Liver (tissue), 10 donors: ENCODE measurements at places on chromosomes 7 and 10. TPM values are rescaled to one million over a fixed set of nuclear protein-coding genes. Genes with fewer than 3 reads are reported as not detected.

- DNase-seq = peak; percentile 95
- H3K27ac ChIP-seq = peak within 1 kb of the TSS; percentile 78
- no peaks in the 10 kb centered on the region for H3K36me3 ChIP-seq
- no peaks in the 10 kb centered on the region for H3K27me3 ChIP-seq
- H3K4me3 ChIP-seq = peak within 1 kb of the TSS; percentile 69
Observed at GRCh38 chr10:987870-988666, at the start of gene GTPBP4. Gene GTPBP4, plus strand, starts transcription at chr10:988434. Its CDS starts 46 bp downstream, at chr10:988480.

DNA sequence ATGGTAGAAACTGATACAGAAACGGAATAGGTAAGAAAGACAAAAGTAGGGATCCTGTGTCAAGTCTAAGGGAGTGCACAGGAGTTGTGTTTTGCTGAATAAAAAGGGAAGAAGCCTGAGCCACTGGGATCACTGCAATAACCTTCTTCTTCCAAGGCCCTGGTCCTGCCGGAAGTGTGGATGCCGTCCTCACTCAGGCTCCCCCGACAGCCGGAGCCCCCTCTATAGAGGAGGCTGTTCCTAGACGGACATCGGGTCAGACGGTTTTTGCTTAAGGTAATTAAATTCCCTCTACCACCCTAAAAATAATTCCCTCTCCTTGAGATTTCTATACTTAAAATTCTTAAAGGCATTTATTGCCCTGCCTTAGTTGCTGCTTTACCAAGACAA, 566.9 kb downstream of the PTPRN2 start:
- no peaks in the 10 kb centered on the region for H3K4me1 ChIP-seq
- H3K27me3 ChIP-seq = no peaks in the 10 kb centered on the region
- H3K4me3 ChIP-seq = no peak overlapping the region
- no peaks in the 10 kb centered on the region for H3K36me3 ChIP-seq
- no peak overlapping the region for H3K27ac ChIP-seq

Gene HOXA2
- total RNA-seq = 0.05 TPM

Gene TRIM50
- 0.17 TPM for total RNA-seq

DNA sequence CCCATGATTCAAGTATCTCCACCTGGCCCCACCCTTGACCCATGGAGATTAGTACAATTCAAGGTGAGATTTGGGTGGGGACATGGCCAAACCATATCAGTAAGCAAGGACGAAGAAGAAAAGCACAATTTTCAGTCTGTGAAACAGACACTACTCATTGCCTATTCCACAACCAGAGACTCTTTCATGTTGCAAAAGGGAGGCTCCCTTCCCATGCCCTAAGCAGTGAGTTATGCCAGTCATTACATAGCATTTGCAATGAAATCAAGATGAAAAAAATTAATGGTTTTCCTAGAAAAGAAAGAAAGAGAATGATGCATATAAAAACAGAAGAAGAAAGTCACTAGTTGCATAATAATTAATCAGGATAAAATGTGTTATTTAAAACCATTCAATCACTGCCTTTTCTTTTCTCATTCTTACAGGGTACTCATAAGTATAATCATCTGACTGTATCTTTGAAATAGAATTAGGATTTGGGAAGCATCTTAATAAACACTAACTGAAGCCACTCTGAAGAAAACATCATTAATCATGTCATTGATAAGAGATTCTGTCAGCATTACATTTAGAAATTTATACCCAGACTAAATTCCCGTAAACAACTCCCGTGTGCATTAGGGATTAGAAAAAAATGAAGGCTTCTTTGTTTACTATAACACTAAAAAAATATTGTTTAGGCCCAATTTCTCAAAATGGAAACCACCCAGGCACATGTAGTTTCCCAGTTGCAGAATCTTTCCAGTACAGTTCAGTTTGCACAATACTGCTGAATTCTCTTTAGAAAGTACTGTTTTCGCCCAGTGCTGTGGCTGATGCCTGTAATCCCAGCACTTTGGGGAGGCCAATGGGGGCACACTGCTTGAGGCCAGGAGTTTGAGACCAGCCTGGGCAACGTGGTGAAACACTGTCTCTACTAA, 9.1 kb downstream of the PRPS1L1 start:
- H3K36me3 ChIP-seq = no peaks in the 10 kb centered on the region
- H3K4me1 ChIP-seq = no peaks in the 10 kb centered on the region
- H3K27ac ChIP-seq = no peak overlapping the region
- no peaks in the 10 kb centered on the region for H3K27me3 ChIP-seq

Gene CCDC3
- total RNA-seq = 6.5 TPM

- H3K27ac ChIP-seq = no peak overlapping the region
- DNase-seq = no peak
- H3K36me3 ChIP-seq = no peaks in the 10 kb centered on the region
- no peaks in the 10 kb centered on the region for H3K27me3 ChIP-seq
- no peaks in the 10 kb centered on the region for H3K4me1 ChIP-seq
- H3K4me3 ChIP-seq = no peak overlapping the region
Observed at GRCh38 chr10:18822156-18822555, 162.9 kb downstream of the ARL5B start.

- no peak for DNase-seq
- no peaks in the 10 kb centered on the region for H3K27me3 ChIP-seq
- H3K36me3 ChIP-seq = no peaks in the 10 kb centered on the region
- peaks cover 3% of the 10 kb centered on the region for H3K4me1 ChIP-seq
- no peak overlapping the region for H3K27ac ChIP-seq
Observed at GRCh38 chr10:116995648-116996047, 9.3 kb downstream of the SHTN1 start.

- H3K27ac ChIP-seq = no peak overlapping the region
- no peaks in the 10 kb centered on the region for H3K27me3 ChIP-seq
- DNase-seq = peak; percentile 52
- peak overlapping the region; percentile 64 for H3K4me3 ChIP-seq
Observed at GRCh38 chr10:70053841-70054288, 1.2 kb downstream of the MACROH2A2 start.

- H3K4me1 ChIP-seq = no peaks in the 10 kb centered on the region
- H3K36me3 ChIP-seq = no peaks in the 10 kb centered on the region
- H3K4me3 ChIP-seq = no peak overlapping the region
Observed at GRCh38 chr10:51010977-51011376, 63.3 kb upstream of the PRKG1 start.

Gene FAM25G
- total RNA-seq = not detected

DNA sequence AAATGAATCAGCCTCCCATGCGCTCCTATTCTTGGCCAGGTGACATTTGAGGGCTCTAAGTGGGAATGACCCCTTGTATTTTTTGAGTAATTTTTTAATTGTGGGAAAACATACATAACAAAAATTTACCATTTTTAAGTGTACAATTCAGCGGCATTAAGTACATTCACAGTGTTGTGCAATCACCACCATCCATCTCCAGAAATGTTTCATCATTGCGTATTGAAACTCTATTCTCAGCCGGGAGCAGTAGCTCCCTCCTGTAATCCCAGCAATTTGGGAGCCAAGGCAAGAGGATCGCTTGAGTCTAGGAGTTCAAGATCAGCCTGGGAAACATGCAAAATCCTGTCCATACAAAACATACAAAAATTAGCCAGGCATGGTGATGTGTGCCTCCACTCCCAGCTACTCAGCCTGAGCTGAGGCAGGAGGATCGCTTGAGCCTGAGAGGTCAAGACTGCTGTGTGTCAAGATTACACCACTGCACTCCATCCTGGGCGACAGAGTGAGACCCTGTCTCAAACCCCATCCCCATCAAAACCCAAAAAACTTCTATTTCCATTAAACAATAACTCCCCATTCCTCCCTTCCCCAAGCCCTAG, 2.5 kb downstream of the ANTXRL start:
- H3K4me1 ChIP-seq = no peaks in the 10 kb centered on the region
- H3K36me3 ChIP-seq = no peaks in the 10 kb centered on the region
- no peaks in the 10 kb centered on the region for H3K27me3 ChIP-seq

Gene RAPGEF5
- 16.4 TPM for total RNA-seq

GRCh38 chr10:57338823-57339558, 928.7 kb downstream of the IPMK start:
- H3K4me1 ChIP-seq = no peaks in the 10 kb centered on the region
- H3K36me3 ChIP-seq = no peaks in the 10 kb centered on the region

Gene SLC13A4
- total RNA-seq = 0.17 TPM

Gene OGA
- 60.5 TPM for total RNA-seq

DNA sequence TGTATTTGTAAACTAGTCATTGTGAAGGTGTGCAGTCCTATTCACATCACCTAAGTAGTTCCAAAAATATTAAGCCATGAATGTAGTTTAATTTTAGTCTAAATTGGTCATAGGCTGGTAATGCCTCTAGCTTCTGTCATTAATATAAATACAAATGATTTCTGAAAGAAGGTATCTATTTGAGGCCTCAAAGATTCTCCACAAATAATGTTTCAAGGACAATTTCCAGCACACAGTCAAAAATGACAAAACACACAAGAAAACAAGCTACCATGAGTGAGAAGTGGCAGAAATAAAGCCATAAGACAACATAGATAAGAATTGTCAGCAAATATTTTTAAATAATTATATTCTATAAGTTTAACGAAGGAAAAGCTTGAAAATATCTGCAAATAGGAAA, 66.7 kb upstream of the PDK4 start:
- no peaks in the 10 kb centered on the region for H3K4me1 ChIP-seq
- H3K4me3 ChIP-seq = no peak overlapping the region
- H3K36me3 ChIP-seq = no peaks in the 10 kb centered on the region
- H3K27me3 ChIP-seq = no peaks in the 10 kb centered on the region

GRCh38 chr7:102111061-102112041, 175.3 kb upstream of the SH2B2 start:
- H3K27ac ChIP-seq = no peak overlapping the region
- no peak overlapping the region for H3K4me3 ChIP-seq
- no peak for DNase-seq
- H3K36me3 ChIP-seq = peaks cover 9% of the 10 kb centered on the region
- no peaks in the 10 kb centered on the region for H3K4me1 ChIP-seq

GRCh38 chr7:11587048-11587447, 244.9 kb downstream of the THSD7A start:
- no peaks in the 10 kb centered on the region for H3K4me1 ChIP-seq
- no peaks in the 10 kb centered on the region for H3K36me3 ChIP-seq
- DNase-seq = no peak
- no peaks in the 10 kb centered on the region for H3K27me3 ChIP-seq
- H3K27ac ChIP-seq = no peak overlapping the region

- H3K27ac ChIP-seq = no peak overlapping the region
- H3K27me3 ChIP-seq = no peaks in the 10 kb centered on the region
- H3K4me1 ChIP-seq = peaks cover 16% of the 10 kb centered on the region
- no peak overlapping the region for H3K4me3 ChIP-seq
Observed at GRCh38 chr7:51278797-51279196, 37.8 kb downstream of the COBL start.

Gene ACSM6
- total RNA-seq = not detected

Gene CDC14C
- not detected for total RNA-seq

GRCh38 chr7:73707045-73707631, 12.3 kb downstream of the STX1A start:
- no peak for DNase-seq
- H3K4me1 ChIP-seq = no peaks in the 10 kb centered on the region
- H3K36me3 ChIP-seq = peaks cover 2% of the 10 kb centered on the region
- no peak overlapping the region for H3K4me3 ChIP-seq
- no peaks in the 10 kb centered on the region for H3K27me3 ChIP-seq
- no peak overlapping the region for H3K27ac ChIP-seq

Gene DYDC1
- total RNA-seq = 0.23 TPM

- H3K27me3 ChIP-seq = no peaks in the 10 kb centered on the region
- no peaks in the 10 kb centered on the region for H3K4me1 ChIP-seq
- no peak overlapping the region for H3K4me3 ChIP-seq
- no peak for DNase-seq
- H3K27ac ChIP-seq = no peak overlapping the region
Observed at GRCh38 chr7:9127901-9128300, 694.5 kb downstream of the NXPH1 start.

- H3K4me1 ChIP-seq = no peaks in the 10 kb centered on the region
- H3K4me3 ChIP-seq = no peak overlapping the region
- no peak overlapping the region for H3K27ac ChIP-seq
- no peak for DNase-seq
- H3K36me3 ChIP-seq = no peaks in the 10 kb centered on the region
Observed at GRCh38 chr10:53108317-53108934, 335.8 kb upstream of the MBL2 start.

GRCh38 chr7:2512713-2513112, 6.9 kb upstream of the LFNG start:
- no peak overlapping the region for H3K27ac ChIP-seq
- no peaks in the 10 kb centered on the region for H3K36me3 ChIP-seq
- no peak for DNase-seq
- no peaks in the 10 kb centered on the region for H3K4me1 ChIP-seq
- H3K27me3 ChIP-seq = no peaks in the 10 kb centered on the region

DNA sequence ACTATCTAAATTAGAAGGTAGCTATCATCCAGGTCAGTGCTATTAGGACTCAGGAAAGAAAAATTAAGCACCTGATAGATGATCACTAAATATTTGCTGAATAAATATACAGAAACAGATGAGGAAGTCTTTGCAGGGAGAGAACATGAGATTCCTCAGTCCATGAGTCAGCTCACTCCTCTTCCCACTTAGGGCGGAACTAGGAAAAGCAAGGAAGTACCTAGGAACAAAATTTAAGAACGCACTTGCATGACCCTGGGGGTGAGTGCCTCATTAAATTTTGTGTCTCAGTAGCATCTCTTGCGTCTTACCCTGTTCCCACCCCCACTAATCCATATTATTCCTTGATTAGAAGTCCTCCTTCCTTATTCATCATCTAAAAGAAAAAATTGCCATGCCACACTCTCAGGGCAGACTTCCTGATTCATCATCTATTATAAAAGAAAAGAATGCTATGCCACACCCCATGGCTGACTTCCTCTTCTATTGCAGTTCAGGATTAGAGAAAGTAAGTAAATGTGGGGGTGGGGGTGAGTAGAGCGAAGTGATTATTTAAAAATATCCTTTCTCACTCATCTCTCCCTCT, 208.8 kb downstream of the THSD7A start:
- no peak for DNase-seq
- no peaks in the 10 kb centered on the region for H3K36me3 ChIP-seq
- H3K4me1 ChIP-seq = no peaks in the 10 kb centered on the region
- H3K4me3 ChIP-seq = no peak overlapping the region
- no peaks in the 10 kb centered on the region for H3K27me3 ChIP-seq
- no peak overlapping the region for H3K27ac ChIP-seq

- no peak overlapping the region for H3K4me3 ChIP-seq
- H3K27me3 ChIP-seq = no peaks in the 10 kb centered on the region
Observed at GRCh38 chr10:74585231-74586087, 240.9 kb upstream of the KAT6B start.

Gene PHYHIPL
- total RNA-seq = 2.5 TPM

Gene STEAP1
- total RNA-seq = 37.1 TPM

DNA sequence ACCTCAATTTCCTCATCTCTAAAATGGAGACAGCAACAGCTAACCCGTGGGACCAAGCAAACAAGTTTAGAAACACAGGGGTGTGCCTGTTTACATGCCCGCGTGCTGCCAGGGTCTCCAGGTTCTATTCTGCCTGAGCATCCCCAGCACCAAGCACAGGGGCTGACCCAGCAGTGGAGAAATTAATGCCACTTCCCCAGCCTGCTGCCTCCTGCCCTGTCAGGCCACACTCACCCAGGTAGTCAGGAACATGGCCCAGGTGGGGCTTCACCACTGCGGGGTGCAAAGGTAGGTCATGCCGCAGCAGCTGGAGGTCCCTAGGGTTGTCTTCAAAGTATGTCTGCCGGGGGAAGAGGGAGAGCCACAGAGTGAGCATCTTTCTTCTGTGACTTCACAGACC, 5.8 kb downstream of the DDX56 start:
- no peak for DNase-seq
- H3K36me3 ChIP-seq = peaks cover 61% of the 10 kb centered on the region
- no peaks in the 10 kb centered on the region for H3K27me3 ChIP-seq
- no peak overlapping the region for H3K4me3 ChIP-seq
- H3K27ac ChIP-seq = no peak overlapping the region

Gene NPSR1
- not detected for total RNA-seq

- peaks cover 24% of the 10 kb centered on the region for H3K36me3 ChIP-seq
- peak overlapping the region; percentile 94 for H3K27ac ChIP-seq
- H3K27me3 ChIP-seq = no peaks in the 10 kb centered on the region
- DNase-seq = no peak
- H3K4me1 ChIP-seq = peaks cover 44% of the 10 kb centered on the region
Observed at GRCh38 chr7:135168001-135168400, 2.5 kb downstream of the CYREN start.
